ENCODE measurements at places on chromosomes 12 and 14.
A peak's percentile ranks its signal among the peaks of the same experiment; 100 is the strongest.

DNA sequence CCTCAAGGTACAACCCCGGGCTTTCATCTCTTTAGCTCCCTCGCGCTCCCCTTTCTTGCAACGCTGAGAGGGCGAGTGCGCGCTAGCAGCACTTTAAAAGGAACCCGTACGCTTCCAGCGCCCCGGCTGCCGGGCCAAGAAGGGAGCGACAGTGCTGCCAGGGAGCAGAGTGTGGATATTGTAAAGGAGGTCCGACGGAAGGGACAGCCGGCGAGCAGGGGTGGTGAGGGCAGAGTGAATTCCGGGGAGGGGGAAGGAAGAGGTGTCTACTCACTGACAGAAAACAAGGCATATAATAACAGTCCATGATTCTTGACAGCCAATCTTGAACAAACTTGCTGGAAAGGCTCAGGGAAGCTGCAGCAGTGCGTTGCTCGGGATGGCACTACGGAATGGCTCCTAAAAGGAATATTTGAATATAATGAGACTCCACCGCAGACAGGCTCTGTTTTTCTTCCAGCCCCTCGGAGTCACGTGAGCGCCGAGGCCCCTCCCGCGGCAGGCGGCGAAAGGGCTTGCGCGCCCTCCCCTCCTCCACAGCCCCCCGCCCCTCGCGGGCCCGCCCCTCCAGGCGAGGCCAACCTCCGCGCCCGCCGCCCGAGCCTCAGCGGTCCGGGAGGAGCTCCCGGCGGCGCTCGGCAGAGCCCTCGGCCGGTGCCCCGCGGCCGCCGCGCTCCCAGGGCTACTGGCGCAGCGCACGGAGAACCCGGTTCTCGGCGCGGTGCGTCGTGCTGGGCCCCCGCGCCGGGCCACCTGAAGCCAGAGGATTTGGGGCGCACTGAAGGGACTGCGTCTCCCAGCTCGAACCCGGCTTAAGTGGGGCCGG lies 3.4 kb downstream of the BMP4 start:
- peak; percentile 93 for DNase-seq

DNA sequence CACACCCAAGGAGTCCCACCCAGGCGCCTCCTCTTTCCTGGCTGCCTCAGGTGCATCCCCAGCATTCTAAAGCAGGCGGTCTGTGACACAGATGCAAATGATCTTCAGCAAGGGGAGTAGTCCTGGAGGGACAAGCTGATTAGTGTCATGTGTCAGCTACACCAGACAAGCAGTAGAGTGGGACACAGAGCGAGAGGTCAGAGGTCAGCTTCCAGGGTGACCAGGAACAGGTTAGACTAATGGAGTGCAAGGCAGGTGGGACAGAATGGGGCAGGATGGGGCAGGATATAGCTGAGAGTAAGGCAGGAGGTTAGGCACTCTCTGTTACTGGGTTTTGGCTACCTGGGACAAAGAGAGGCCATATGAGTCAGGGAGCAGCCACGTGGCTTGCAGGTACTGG lies 534.0 kb downstream of the FUT8 start:
- no peak for DNase-seq

GRCh38 chr14:101965770-101966722 lies 1.7 kb downstream of the DYNC1H1 start:
- no peak for DNase-seq

GRCh38 chr14:67487937-67488893 lies at the start of gene TMEM229B:
Gene TMEM229B (minus strand): TSS chr14:67488721. CDS start chr14:67473923, 14,798 bp downstream.
- no peak for DNase-seq

DNA sequence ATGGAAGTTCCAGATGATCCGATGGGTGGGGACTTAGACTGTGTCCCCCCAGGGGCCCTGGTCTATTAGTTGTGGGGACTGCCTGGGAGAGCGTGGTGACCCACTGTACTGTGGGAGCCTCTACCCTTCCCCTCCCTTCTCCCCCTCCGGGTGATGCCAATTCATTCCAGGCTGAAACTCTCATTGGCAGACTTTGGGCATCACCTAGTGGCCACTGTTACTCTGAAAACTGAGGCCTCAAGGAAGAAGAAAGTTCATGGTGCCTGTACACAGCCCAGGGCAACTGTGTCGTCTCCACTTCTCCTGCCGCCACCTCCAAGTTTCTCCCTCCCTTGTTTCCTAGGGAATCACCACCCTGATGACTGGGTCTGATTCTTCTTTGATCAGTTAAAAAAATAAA lies 173.6 kb upstream of the ALG10B start:
- no peak for DNase-seq

DNA sequence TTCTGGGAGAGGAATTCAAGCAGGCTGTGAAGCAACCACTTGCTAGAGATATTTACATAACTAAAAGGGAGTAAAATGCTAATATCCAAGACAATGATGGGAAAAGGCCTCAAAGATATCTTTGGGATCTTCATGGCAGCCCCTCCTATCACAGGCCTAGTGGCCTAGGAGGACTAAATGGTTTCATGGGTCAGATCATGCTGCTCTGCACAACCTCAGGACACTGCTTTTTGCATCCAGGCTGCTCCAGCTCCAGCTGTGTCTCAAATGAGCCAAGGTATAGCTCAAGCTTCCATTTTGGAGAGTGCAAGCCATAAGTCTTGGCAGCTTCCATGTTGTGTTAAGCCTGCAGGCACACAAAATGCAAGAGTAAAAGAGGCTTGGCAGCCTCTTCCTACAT lies 195.6 kb upstream of the SSTR1 start:
- DNase-seq, result no peak

DNA sequence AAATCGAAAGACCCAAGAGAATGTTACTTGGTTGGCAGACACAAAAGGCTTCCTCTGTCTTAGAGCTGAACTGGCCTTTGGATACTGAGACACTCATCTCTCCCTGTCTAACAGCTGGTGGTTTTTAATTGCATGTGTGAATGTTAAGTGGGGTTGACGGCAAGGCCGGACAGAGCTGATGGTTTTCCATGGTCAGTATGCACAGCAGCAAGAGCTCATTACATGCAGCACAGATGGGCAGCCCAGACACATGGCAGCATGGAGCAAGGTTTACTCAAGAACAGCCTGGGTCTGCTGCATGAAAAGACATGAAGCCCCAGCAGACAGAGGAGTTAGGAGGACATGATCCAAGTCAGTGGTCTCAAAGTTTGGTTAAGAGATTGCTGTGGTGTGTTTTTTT lies 27.8 kb upstream of the CACNA2D4 start:
- no peak for DNase-seq

GRCh38 chr14:73245480-73246325 lies 8.4 kb downstream of the PAPLN start:
- DNase-seq, result peak; percentile 40

DNA sequence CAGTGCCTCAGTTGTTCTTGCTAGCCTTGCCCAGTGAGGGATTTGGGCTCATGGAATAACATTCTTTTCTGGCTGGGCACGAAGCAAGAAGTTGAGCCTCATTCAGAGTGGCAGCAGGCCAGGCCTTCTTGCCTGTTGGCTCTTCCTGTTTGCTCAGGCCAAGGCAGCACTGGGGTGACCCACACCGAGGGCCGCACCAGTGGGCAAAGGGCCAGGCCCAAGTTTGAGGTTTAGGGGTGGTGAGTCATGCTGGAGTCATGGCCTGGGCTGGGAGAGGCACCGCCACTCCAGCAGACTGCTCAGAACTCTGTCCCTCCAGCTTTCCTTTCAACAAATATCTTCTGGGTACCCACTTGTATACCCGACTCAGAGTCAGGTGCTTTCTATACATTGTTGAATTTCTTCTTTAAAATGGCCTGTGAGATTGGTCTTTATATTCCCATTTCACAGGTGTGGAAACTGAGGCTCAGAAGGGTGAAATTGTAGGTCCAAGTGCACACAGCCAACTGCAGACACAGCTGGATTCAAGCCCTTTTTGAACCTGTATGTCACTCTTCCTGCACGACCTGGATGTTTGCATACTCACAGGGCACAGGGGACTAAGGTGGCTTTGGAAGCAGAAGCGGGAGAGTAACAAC lies 279.4 kb downstream of the FOXN3 start:
- DNase-seq, result no peak

DNA sequence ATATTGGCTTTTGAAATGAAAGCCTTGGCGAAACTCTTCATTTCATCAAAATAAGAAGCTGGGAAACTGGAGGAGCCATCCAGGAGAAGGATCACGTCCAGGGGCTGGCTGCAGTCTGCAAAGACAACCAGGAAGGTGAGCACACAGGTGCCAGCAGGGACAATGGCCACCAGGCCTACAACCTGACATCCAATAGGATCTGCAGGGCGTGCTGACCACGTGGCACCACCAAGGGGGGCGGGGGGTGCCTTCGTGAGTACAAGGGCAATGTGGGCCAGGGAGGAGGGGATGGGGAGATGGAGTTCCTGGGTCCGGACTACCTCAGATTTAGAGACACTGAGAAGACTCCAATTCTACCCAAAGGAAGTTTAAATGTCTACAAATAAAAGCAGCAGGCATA lies 71.7 kb upstream of the ANO2 start:
- DNase-seq, result no peak

- no peak for DNase-seq
Measured at GRCh38 chr12:121232163-121232562, 22.2 kb downstream of the P2RX4 start.

GRCh38 chr12:89775063-89775985 lies 66.7 kb upstream of the ATP2B1 start:
- DNase-seq, result no peak

GRCh38 chr12:39036105-39036504 lies 130.7 kb upstream of the CPNE8 start:
- DNase-seq, result no peak

- peak; percentile 68 for DNase-seq
Measured at GRCh38 chr12:38544330-38545066, 227.9 kb downstream of the ALG10B start.

DNA sequence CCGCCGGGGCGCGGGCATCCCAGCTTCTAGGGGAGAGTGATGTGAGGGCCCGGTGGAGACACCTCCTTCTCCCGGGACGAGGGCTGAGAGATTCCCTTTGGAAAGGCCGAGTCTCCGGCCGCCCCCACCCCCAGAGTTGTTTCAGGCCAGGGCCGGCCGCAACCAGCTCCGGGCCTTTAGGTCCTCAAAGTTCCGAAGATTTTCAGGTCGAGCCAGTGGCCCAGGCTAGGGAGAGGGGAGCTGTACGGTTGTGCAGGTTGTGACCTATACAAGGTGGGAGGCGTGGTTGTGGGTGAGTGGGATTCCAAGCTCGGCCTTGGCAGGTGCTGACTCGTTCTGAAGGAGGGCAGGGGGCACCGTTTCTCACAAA lies 18.4 kb upstream of the ANKRD33 start:
- peak; percentile 49 for DNase-seq

DNA sequence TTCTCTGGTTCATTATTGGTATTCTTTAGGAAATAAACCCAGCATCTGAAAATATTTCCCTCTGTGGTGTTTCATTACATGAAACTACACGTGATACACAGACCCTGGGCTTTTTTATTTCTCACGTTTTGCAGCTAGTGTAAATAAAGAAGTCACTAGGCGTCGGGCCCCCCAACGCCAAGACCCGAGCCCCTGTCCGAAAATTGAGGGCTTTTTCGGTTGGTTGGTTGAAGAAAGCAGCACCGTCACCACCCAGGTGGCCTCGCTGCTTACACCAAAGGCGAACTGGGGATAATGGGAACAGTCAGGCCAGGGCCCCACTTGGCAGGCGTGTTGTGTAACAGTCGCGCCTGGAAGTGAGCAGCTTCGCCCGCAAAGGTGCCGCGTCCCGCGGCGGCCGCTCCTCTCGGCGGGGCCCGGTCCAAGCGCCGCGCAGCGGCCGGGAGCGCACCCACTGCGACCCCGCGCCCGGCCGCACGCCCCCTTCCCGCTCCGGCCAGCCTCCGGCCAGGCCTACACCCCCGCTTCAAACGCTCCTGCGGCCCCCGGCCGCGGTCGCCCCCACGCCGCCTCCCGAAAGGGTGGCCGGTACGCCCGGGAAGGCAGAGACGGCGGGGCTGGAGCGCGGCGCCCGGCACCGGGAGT lies 1.2 kb downstream of the DUSP16 start:
- DNase-seq, result peak; percentile 77
